ENCODE measurements at places on chromosomes 3 and 15.

DNA sequence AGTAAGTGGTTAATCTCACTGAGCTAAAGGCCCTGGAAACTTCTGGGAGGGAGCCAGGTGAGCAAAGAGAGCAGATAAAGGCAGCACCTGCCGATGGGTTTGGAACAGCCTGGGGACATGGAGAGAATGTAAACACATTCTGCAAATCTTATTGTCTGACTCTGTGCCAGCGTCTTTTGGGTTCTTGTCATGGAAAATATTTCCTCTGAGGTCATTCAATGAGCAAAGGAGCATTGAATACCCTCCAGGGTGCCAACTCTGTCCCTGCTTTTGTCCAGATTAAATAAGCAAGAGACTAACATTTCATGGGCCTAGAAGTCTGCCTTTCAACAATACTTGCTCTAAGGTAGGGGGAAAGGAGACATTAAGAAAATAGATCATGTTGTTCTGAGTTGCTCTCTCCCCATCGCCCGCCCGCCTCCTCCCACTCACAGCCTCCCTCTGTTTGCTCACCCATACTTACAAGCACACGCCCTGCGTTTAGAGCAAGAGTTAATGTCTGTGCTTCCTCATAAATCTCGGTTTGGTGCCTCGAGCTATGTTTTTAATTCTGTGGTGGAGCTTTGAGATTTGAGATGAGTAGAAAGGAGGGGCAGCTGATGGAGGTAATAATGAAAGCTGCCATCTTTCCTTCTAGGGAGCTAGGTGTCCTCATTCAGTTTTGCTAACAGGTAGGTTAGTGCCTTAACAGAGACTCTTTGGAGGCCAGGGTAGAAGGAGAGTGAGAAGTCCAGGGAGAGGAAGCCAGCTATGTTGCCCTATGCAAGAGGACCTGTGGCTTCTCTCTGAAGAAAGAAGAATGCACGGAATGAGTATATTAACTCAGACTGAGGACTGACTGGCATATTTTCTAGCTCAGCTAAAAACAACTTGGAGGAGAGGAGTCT lies 132.9 kb downstream of the TPRG1 start:
- no peak for DNase-seq

DNA sequence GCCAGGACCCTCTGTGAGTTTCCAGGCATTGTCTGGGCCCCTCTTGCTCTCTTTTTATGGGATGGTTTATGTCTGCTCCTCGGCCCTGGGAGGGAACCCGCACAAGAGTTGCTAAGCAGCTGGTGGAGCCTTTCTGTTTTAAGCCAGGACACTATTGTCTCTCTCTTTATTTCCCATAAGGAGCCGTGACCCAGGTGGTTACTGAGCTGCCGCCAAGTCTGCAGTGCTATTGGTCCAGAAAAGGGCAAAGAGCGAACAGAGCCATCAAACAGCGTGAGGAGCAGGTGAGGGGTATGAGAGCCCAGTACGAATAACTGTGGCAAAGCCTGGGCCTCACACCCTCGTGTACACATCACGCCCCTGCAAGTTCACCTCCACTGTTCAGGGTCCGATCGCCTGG lies 280.2 kb downstream of the SHQ1 start:
- DNase-seq: no peak

GRCh38 chr15:62378772-62379498 lies 213.8 kb upstream of the C2CD4B start:
- no peak for DNase-seq

- no peak for DNase-seq
Measured at GRCh38 chr15:90145761-90146160, 43.5 kb upstream of the IDH2 start.

GRCh38 chr15:61742591-61742990 lies 317.7 kb downstream of the VPS13C start:
- no peak for DNase-seq

DNA sequence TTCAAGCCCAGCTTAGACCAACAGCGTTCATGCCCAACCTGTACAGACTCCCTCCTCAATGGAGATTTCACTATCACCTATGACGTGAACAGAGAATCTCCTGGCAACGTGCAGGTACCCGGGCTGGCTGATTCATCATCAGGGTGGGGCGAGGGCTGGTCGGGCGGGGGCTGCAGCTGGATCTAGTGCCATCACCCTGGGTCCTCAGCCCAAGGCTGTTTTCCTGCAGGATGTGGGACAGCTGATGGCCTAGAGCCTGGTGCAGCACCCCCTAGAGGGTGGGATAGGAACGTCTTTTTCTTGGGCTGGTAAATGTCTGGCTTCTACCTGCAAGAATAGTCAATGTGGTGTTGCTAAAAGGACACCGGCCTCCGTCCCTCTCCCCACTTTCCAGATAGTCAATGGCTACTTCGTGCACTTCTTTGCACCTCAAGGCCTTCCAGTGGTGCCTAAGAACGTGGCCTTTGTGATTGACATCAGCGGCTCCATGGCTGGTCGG lies 4.4 kb downstream of the ITIH3 start:
- DNase-seq: no peak

DNA sequence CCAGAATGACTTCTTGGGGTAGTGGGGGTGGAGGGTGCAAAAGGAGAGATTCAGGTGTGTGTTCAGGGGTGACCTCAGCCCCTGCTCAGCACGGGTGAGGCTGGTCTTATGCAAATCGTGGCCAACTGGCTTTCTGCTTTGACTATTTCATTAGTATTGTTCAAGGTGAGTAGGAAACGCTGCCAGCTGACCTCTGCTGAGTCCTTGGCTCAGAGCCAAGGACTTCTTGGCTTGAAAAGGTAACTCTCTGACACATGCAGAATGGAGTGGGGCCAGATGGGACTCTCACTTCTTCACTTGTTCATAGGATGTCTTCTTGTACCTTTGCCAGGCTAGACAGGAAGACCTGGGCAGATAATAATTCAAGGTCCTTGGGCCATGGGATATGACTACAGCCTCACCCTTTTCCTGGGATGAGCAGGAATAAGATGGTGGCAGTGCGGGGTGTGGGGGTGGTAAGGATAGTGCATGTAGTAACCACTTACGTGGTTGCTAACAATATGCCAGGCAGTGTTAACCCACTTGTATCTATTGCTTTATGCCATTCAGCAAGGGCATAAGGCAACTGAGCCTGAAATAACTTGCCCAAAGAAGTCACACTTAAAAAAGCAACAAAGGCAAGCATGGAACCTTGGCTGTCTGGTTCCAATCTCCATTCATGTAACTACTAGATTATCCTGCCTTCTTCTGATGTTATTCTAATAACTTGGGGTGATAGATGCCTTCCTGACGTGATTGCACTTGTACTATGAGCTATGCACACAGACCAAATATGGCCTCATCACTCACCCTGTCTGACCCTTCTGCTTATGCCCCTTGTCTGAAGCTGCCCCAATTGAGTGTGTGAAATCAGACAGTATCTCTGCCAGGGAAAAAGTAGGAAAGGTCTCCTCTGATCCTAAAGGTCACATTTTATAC lies 193.1 kb downstream of the NR1D2 start:
- DNase-seq: no peak

GRCh38 chr15:70053001-70053715 lies 44.6 kb downstream of the TLE3 start:
- no peak for DNase-seq

Measured in activated CD8-positive, alpha-beta memory T cell treated with anti-CD3 and anti-CD28 coated beads for 24 hours (primary cell).